ENCODE measurements at places on chromosomes 3 and 15.

- DNase-seq = no peak
Observed at GRCh38 chr3:46375218-46375617, 4.5 kb downstream of the CCR5 start.

GRCh38 chr3:113140876-113141275 is 70.5 kb upstream of the BOC start:
- DNase-seq = no peak

- no peak for DNase-seq
Observed at GRCh38 chr15:23403550-23403949, 43.5 kb downstream of the GOLGA6L2 start.

- no peak for DNase-seq
Observed at GRCh38 chr15:68888419-68888818, 41.9 kb upstream of the SPESP1 start.

DNA sequence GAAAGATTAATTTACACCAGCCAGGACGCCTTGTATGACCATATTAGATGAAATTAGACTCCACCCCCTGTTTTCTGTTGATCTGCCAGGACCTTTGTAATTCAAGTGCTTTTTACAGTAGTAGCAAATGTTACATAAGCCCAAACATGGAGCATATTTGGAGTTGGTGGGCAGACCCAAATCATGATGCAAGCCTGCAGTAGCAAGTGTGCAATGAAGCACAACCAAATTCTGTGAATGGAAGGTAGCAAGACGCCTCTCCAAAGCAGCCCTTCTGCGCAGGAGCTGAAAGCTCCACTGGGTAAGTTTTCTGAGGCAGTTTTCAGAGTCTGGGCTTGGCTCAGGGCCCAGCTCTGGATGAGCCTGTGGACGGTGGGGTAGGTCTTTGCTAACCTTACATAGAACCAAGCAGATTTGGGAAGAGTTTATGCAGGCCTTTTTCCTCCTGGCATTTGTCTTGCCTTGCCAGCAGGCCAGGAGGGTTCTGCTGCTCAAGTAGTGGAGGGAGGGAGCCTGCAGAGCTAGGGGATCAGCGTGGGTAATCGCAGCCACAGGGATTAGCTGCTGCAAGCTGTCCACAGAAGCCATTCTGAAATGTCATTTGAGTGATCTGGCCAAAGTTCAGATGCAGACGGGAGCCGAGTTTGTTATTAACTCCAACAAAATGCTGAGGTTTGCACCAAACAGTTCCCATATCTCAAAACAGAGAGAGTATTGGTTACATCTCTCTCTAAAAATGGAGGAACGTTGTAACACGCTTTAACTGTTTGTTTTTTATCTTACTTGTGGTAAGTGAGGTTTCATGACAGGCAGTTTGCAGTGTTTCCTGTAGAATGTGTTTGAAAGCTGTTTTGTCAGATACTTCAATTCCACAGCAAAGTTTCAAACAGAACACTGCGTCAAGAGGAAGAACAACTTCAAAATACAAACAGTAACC is 55.4 kb downstream of the PSMD6 start:
- DNase-seq = peak; percentile 61

DNA sequence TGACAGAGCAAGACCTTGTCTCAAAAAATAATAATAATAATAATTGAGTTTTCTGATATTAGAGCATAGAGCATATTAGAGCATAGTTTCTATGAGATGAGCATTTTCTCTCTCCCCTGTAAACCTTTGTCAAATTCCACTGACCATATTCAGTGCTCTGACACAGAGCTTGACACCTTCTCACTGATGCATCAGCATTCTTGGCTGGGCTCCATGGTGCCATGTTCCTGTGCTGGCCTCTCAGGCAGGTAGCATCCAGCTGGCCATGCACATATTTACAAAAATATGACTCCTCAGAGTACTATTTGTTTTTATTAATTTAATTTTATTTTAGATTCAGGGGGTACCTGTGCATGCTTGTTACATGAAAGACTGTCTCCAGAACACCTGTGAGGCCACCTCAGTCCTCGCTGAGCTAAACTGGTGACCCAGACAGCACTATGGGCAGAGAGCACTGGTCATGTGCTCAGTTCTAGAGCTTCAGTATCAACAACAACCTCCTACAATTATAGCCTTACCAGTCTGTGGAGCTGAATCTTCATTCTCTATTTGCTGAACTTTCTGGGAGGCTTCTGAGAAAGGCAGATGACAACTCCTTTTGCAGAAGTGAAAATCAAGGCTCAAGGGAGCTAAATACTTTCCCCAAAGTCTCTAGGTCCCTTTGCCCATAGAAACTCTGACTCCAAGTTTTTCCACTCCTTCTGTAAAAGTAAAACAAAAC is 21.6 kb upstream of the SLC28A2 start:
- DNase-seq = no peak

- DNase-seq = no peak
Observed at GRCh38 chr3:188486126-188486525, 332.2 kb downstream of the LPP start.

DNA sequence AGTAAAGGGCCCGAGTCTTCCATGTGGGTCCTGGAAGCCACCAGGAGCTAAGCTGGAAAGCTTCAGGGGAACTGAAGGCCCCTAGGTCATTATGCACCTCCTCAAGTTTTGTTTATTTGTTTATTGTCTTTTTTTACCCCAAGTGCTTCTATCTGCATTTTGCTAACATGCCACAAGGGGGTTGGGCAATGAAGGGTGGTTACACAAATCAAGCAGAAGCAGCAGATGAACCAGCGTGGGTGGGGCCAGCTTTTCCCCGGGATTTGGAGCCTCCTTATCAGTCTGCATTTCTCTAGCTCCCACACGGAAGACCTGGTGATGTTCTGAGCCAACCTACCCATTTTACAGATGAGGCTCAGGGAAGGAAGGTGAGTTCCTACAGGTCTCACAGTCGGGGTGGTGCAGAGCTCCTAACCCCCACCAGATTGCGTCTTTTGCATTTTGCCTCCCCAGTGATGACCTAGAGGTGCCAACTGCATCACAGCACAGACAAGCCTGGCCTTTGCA is 16.8 kb downstream of the TMC3 start:
- no peak for DNase-seq

GRCh38 chr15:78050826-78051225 is 26.7 kb downstream of the TBC1D2B start:
- DNase-seq = no peak

GRCh38 chr3:46353647-46354410 is at the start of gene CCR2:
Gene CCR2 (plus strand): TSS chr3:46354111. CDS start chr3:46357528, 3,417 bp downstream.
- no peak for DNase-seq

DNA sequence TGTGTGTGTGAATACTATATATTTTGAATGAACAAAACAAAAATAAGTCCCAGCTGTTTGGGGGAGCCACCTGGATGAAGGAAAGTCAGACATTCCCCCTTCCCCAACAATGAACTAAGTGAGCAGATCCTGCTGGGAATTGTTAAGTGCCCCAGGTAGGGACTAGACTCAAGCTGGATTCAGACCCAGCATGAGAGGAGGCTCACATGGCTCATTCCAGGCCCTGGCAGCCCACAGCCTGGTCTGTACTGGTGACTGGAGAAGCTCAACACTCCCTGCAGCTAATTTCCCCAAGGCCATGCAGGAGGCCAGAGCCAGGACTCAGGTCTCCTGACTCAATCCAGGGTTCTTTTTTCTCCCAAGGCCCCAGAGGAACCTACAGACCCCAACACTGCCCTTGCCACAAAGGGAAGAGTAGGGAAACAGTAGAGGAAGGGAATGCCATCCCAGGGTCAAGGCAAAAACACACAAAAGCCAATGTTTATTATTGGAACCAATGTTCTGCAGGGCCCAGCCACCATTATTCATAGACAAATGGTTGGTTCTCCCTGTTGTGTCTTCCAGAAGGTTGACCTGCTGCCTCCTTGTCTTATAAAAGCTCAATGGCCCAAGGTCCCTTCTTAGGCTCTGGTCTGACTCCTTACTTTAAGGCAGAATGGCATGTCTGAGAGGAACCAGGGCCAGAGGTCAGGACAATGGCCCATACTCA is 9.5 kb downstream of the IGDCC4 start:
- no peak for DNase-seq

GRCh38 chr15:48866141-48866563 is 11.8 kb upstream of the EID1 start:
- DNase-seq = peak; percentile 81

GRCh38 chr15:62639432-62639831 is 403.1 kb upstream of the TPM1 start:
- no peak for DNase-seq

- DNase-seq = no peak
Observed at GRCh38 chr15:70493787-70494516, 269.4 kb downstream of the UACA start.

DNA sequence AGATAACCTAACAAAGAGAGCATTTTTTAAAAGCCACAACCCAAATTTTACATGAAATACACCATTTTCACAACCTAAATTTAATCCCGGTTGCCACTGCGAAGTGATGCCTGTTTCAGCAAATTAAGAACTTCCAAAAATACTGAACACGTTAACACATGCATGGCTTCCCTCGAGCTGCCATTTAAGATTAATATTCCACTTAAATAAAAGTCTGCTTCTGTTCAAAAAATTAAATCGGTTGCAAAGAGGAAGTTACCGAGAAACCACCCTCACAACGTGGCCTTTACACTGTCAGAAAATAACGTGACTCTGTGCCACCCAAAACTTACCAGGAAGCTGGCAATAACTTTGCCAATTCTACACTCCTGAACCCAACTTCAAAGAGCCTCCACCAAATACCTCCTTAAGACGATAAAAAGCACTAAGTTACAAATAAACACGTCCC is 1.2 kb downstream of the TBL1XR1 start:
- no peak for DNase-seq

- no peak for DNase-seq
Observed at GRCh38 chr3:45024542-45025255, 1.4 kb upstream of the CLEC3B start.

DNA sequence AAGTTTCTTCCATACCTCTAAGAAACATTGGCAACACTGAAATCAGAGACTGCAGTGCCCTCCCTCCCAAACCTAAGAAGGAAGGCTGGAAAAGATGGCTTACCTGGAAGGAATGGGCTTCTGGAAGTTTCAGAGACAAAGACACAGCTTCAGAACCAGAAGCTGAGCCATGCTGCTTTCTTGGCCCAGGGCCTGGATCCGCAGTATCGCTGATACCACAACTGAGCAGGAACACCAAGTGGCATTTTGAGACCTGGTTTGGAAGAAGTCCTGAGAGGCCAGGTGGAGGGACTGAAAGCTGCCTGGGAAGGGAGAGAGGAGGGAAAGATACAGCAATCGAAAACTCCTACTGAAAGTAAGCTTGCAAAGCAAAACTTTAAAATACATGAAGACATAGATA is 19.8 kb downstream of the GPR160 start:
- DNase-seq = no peak

- DNase-seq = no peak
Observed at GRCh38 chr3:58462829-58463180, 29.1 kb upstream of the KCTD6 start.

- DNase-seq = peak; percentile 49
Observed at GRCh38 chr15:46091860-46092450, 457.1 kb downstream of the SQOR start.

DNA sequence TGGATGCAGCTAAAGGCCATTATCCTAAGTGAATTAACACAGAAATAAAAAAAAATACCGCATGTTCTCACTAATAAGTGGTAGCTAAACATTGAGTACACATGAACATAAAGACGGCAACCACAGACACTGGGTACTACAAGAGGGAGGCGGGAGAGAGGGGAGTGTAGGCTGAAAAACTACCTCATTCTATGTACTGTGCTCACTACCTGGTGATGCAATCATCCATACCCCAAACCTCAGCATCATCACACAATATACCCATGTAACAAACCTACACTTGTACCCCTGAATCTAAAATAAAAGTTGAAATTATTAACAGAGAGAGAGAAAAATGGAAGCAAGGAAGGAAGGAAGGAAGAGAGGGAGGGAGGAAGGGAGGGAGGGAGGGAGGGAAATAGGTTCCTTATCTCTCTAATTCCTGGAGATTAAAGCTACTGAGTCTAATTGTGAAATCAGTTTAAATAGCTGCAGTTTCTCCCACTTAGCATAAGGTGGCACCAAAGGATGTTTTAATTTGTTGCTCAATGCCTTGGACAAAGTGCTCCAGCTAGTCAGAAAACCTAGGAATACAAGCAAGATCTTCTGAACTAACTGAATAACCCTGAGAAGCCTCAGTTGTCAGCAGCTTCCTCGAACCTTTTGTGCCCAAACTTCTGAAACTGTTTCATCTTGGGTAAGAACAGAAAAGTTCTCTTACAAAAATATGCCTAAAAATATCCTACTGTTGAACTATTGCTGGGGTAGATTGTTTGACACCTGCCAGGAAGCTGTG is 79.4 kb upstream of the ATP11B start:
- peak; percentile 41 for DNase-seq

DNA sequence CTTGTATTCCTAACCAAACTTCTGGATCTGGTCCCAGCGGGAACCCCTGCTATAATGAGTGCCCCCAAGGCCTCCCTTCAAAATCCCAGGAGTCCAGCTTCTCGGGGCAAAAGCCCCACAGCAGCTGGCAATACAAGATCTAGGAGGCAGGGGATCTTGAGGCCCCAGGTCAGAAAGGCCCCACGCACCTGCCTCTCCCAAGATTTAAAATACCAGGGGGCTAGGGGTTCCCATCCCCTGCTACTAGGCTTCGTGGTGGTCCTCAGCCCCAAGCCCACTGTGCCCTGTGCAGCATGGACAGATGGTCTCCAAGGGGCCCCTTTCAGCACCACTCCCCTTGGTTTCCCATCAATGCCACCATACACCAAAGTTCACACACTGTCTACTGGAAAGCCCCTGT is 15.8 kb upstream of the CYP11A1 start:
- DNase-seq = no peak

DNA sequence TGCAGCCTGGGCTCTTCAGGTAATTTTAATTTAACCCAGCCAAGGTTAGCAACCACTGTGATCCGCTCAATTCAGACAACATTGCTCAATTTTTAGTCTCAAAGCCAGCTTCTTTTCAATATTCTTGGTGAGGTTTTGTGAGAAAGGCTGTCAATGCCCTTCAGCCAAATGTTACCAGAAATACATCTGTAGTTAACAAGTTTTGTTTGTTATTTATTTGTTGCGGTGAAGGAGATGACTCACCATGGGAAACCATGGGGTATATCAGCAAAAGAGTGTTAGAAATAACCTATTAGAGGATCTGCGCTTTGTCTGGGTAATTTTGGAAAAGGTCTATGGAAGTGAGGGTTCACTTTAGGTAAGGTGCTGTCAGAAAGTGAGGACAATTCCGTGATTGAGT is 5.0 kb downstream of the SLC9C1 start:
- no peak for DNase-seq

DNA sequence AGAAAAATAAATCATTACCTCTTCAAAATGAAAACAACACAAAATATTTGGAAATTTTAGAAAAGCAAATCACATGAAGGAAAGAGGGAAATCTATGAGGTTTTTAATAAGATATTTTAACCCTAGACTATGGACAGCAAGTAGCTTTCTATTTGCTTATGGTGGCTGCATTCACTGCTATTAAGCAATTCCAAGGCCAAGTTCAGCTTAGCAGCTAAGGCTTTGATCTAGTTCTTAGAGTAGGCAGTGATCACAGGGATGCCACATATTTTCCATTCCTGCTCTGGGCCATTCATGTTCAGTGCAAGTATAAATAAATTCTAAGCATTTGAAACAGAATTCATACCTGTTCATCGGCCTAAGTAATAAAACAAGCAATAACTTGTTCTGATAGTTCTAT is 235.3 kb downstream of the CDIN1 start:
- no peak for DNase-seq
